ENCODE measurements at places on chromosomes 5 and 9.
A peak's percentile ranks its signal among the peaks of the same experiment; 100 is the strongest.

GRCh38 chr5:88674356-88675167, 208.4 kb downstream of the MEF2C start:
- DNase-seq = no peak

- no peak for DNase-seq
Measured at GRCh38 chr5:74477761-74478160, 162.8 kb downstream of the ENC1 start.

GRCh38 chr5:32022638-32023037, 151.5 kb downstream of the GOLPH3 start:
- DNase-seq = no peak

DNA sequence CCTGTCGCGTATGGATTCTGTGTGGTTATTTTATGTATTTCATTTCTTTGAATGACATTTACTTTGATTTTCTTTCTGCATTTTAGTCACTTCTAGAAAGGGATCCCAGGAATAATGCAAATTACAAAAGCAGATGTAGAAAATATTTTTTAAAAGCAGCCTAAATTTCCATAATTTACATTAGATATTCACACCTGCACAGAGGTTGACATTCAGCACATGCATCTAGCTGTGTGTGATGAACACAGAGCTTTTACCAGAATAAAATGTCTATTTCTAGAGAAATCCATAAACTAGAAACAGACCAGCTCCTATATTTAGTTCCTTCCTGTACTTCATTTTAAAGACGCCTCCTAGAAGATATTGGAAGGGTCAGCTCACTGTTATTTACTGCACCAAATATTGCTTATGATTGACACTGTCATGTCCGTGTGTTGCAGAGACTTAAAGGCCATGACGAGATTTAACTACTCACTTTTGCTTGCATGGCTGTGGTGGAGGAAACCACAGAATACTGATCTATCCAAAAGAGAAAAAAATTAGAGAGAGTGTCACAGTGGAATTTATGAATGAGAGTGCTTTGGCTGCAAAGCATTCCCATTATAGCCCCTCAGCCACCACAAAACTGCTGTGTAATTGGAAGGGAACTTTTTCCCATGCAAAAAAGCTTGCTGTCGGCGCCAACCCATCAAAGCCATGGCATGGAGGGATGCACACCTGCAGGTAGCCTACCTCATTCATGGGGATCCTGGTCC, 58.1 kb downstream of the EBF1 start:
- no peak for DNase-seq

- DNase-seq = no peak
Measured at GRCh38 chr9:96874947-96875460, 20.7 kb upstream of the ZNF782 start.

GRCh38 chr9:91191411-91192380, 170.0 kb downstream of the AUH start:
- DNase-seq = no peak

- no peak for DNase-seq
Measured at GRCh38 chr9:131260751-131261452, 15.4 kb downstream of the FAM78A start.

DNA sequence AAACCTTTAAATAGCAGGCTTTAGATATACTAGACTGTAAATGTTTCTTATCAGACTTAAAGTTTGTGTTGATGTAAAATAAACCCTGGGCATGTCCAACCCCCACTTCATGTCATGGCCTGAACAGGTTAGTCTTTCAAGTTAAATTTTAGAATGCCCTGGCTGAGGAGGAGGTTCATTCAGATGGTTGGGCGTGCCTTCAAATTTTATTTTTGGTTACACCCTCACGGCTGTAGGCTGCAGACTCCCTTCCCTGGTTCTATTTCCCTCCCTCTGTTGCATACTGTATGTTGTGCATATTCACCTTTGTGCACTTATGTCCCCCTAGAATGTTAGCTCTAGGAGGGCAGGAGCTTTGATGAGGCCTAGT, 5.3 kb upstream of the BICD2 start:
- no peak for DNase-seq

DNA sequence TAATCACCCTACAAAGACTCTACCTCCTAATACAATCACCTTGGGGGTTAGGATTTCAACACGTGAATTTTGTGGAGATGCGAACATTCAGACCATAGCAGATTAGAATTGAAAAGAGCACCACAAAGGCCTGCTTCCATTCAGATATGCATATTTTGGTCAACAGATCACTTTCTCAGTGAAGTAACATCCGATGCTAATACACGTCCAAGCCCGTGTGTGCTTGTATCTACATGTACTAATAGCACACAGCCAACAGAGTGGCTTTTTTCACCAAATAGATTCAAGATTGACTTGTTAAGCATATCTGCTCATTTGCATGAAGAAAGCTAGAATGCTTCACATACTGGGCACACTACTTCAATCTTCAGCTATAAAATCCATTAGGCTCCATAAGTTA, 35.6 kb upstream of the SSBP2 start:
- DNase-seq = no peak

DNA sequence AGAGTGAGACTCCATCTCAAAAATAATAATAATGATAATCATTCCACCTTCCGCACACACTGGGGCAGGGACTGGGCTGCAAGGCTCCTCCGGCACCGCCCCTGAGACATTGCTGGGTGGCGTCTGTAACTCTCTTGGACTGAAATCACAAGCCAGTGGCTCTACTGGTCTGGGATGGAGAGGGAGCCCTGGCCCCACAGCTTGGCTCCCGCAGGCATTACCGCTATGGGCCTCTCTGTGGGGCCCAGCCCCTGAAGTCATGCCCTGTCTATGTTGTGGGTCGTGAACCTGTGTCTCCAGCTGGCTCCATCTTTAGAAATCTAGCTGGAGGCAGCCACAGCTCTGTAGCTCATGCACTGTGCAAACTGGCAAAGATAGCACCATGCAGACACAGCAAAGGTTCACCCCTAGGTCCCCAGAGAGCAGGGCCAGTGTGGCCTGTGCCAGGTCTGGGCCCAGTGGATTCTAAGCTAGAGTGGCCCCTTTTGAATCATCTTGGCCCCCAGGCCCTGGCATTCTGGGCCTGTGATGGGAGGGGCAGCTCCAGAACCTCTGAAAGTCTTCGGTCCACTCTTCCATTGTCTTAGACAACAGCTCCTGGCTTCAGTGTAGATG, 36.1 kb upstream of the COL5A1 start:
- no peak for DNase-seq

DNA sequence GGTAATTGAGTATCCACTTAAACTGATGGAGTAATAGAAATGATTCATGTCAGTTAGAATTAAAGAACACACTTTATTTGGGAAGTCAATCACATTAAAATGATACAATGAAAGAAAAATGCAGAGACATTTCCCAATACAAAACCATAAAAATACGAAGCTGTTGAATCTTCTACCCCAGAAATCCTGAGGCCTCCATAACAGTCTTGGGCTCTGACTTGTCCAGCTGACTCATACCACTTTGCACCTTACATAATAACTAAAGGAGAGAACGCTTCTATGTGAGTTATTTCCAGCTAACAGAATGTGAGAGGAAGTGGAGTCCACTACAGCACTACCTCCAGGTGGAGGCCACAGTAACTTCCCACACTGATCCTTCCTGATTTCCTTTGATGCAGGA, 305.0 kb downstream of the MRPS30 start:
- DNase-seq = no peak

GRCh38 chr9:120099065-120099464, 480.9 kb downstream of the CDK5RAP2 start:
- DNase-seq = no peak

- DNase-seq = no peak
Measured at GRCh38 chr5:128693764-128694163, 155.7 kb upstream of the FBN2 start.

GRCh38 chr5:126438267-126438666, 15.1 kb downstream of the GRAMD2B start:
- no peak for DNase-seq

DNA sequence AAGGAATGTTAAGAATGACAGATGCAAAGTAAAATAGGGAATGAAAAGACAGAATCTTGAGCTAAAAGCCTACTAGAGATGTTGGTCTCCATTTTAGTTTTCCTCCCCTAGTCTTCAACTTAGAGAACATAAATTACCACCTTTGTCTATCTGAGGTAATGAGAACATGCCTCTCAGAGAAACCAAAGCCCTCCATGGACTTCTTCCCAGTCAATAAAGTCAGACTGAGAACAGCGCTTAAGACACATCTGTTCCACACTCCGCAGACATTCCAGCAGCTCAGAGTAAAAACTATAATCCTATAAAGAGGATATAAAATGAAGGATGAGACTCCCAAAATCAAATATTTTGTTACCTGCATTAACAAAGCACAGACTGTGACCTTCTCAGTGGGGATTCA, 79.2 kb downstream of the DPYSL3 start:
- no peak for DNase-seq

GRCh38 chr5:14183187-14183939, 40.2 kb downstream of the TRIO start:
- DNase-seq = no peak

GRCh38 chr9:37156781-37157356, 36.5 kb downstream of the ZCCHC7 start:
- DNase-seq = no peak

DNA sequence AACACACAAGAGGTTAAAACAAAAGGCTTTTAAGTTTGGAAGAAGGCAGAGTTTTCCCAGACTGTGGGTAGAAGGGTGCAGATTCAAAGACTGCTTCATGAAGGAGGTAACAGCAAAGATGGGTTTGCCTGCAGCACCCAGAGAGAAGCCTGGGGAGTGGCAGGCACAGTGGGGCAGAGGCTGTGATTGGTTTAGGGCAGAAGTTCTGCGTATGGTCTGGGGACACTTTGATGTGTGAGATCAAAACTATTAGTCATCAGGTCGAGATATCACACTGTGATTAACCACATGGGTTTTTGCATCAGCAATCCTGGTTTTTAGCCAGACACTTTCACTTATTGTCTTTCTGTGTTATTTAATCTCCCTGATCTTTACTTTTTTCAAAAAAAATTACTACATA, 188.8 kb upstream of the GLRA1 start:
- DNase-seq = peak; percentile 10

DNA sequence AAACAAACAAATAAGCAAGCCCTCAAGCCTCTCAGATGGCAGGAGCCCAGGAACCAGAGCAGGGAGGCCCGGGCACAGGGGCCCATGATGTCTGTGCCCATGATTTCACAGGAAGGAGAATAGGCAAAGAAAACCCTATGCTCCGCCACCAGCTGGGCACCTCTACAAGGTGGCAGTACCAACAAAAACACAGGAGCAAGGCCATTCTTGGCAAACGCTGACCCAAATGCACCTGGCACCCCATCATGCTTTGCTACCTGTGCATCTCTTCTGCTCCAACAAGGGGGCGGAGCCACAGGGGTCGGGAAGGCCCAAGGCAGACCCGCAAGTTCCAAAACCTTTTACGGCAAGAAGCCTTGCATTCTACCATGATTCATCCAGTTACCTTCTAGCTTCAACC, 3.1 kb downstream of the BRD3 start:
- DNase-seq = no peak

DNA sequence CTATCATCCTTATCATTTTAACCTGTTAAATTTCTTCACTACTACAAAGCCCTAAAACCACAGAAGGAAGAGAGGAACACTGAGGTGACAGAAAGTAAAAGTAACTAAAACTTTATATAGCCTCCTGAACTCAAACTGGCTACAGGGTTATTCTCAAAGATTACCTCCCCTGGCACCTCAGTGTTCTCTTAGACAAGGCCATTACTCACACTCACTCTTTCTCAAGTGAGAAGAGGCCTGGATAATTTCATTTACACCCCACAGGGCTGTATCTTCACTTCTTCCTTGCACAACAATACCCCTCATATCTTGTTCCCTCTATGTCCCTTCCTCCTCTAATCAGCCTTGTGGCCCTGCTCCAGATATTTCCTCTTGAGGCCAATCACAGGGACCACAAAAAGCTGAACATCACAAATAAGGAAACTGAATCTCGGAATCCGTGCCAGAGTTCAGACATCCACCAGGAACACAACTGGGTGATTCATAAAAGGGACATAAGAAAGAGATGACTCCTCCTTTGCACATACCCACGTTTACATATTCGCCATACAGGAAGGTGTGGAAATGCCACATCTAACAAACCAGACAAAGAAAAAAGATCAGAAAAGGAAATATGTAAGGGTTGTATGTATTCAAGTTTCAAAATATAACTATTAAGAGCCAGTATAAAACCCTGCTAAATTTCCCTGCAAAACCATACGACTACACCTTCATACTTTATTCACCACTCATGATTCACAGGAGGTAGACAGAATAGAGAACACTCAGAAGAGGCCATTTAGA, 1.7 kb upstream of the KLHL3 start:
- DNase-seq = no peak

- DNase-seq = no peak
Measured at GRCh38 chr5:137734962-137735554, 831 bp downstream of the KLHL3 start.

GRCh38 chr9:36021968-36022367, 14.7 kb upstream of the RECK start:
- DNase-seq = no peak

GRCh38 chr9:34430843-34431437, 27.4 kb downstream of the FAM219A start:
- DNase-seq = no peak

DNA sequence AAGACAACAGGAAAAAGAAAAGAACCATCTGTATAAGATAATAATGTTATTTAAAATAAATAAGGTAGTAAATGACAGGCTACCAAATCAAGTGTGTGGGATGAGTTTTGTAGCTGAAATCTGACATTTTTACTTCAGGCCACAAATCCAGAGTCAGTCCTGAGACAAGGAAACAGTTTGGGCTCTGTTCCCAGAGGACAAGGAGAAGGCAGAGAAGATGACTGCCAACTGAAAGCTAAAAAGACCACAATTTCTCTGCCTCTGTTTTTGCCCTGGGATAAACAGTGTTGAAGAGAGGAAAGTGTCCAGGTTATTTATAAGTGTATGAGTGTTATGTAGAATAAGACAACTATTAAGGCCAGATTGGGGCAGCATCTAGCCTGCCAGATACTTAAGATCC, 180.5 kb downstream of the NFIB start:
- no peak for DNase-seq

GRCh38 chr9:89970701-89971100, 365.9 kb downstream of the GADD45G start:
- no peak for DNase-seq

DNA sequence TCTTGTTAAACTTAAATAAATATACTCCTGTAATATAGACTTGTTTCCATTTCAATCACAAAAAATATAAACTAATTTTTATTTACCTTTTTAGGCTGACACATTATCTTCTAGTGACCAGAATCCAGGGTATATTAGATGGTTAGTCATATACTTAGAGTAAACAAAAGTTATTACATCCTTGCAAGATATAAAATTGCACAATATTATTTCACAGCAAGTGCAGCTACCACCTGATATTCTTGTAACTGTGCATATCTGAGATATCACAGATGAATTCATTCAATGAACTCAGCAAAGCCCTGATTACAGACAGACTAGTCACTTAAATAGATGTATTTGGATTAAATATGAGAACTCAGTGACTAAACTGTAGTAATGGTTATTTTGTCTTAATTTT, 25.6 kb upstream of the ARRDC3 start:
- DNase-seq = no peak

DNA sequence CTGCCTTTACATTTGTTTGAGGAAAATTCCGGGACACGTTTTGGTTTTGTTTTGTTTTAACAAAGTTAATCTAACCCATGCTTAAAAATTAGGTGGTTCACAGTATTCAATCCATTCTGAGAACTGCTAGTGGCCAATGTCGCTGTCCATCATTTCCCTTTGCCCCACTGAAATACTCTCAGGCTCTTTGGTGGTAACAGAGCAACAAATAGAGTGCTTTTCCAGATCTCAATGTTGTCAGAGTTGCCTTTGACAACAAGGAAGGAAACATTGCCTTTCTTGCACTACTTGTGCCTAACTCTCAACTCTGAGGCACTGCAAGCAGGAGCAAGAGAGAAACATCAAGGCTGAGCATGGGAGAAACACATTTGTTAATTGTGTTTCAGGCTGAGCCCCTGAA, 154.0 kb downstream of the MCTP1 start:
- no peak for DNase-seq

Data from stimulated activated CD8-positive, alpha-beta memory T cell treated with anti-CD3 and anti-CD28 coated beads, Interleukin-7, amount 100 ng/mL, for 24 hours (primary cell).